Activated T-helper 1 cell treated with anti-CD3 and anti-CD28 coated beads, Interleukin-2, amount 50 U/mL, for 16 hours (primary cell): ENCODE measurements at places on chromosomes 7 and 10.

DNA sequence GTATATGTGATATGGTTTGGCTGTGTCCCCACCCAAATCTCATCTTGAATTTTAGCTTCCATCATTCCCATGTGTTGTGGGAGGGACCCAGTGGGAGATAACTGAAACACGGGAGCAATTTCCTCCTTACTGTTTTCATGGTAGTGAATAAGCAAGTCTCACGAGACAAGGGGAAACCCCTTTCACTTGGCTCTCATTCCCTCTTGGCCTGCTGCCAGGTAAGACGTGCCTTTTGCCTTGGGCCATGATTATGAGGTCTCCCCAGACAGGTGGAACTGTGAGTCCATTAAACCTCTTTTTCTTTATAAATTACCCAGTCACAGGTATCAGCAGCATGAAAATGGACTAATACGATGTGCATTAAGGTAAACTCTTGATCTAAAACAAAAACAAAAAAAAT lies 357.1 kb upstream of the AOAH start:
- no peak for DNase-seq

GRCh38 chr10:53839440-53840039 lies 961.5 kb downstream of the PCDH15 start:
- DNase-seq, result no peak

DNA sequence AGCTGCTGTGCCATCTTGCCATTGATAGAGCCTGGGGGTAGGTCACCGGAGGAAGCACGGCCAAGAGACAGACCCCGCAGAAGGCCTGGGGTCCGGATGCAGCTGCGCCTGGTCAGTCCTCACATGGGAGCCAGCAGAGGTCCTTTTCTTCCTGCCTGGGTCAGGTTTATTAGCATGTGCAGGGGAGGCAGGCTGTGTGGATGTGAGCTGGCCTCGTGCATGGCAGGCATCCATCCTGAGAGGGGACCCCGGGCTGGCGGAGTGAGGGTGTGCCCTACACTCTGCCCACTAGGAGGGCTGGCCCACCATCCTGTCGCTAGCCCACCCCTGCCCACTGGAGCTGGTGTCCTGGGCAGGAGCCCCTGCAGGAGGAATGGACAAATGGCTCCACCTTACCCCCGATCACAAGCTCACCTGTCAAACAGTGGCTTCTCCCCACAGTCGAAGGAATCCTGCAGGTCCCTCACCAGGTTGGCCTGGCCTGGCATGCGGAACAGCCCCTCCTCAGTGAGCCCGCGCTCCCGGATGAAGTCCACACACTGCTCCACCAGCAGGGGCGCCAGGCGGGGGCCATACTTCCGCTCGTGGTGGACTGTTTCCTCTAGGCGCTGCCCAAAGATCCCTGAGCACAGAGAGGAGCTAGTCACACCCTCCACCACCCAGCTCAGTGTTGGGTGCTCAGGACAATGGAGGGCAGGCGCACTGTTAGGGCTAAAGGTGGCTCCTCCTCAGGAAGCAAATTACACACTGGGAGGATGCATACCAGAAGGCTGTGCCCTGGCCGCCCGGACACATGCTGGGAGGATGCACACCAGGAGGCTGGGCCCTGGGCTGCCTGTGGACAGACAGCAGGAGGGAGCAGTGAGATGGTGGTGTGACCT lies 145.4 kb downstream of the ARHGAP22 start:
- no peak for DNase-seq

GRCh38 chr7:150665896-150666295 lies 19.6 kb upstream of the GIMAP2 start:
- no peak for DNase-seq

DNA sequence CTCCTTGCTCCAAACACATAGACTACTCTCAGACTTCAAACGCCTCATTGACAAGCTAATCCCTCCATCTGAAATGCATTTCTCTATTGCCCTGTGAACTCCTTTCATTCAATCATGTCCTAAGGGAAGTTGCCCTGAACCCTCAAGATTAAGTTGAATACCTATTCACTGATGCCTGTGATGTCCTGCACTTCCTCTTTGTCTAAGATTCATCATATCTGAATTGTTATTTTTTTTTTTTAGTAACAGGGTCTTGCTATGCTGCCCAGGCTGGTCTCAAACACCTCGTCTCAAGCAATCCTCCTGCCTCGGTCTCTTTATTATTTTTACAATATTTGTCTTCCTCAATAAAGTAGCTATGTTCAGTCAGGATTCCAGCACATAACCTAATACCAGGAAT lies 3.2 kb downstream of the PSMA2 start:
- no peak for DNase-seq

DNA sequence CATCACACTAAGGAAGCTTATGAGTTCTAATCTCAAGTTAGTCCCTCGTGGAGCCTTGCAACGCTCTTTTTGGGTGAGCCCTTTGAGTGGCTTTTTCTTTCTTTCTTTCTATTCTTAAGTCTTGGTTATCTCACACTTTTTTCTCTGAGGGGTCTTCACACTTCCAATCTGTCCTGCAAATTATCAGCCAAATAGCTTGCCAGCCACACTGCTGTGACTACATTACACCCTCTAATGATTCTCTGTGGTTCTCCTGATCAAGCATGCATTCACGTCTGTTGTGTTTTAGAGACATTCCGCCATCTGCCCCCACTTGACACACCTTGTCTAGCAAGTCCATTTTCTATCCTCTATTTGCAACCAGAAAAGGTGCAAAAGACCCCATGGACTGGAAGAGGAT lies 340.2 kb downstream of the THSD7A start:
- DNase-seq, result no peak

GRCh38 chr10:21279217-21279575 lies 246.3 kb downstream of the SKIDA1 start:
- no peak for DNase-seq

DNA sequence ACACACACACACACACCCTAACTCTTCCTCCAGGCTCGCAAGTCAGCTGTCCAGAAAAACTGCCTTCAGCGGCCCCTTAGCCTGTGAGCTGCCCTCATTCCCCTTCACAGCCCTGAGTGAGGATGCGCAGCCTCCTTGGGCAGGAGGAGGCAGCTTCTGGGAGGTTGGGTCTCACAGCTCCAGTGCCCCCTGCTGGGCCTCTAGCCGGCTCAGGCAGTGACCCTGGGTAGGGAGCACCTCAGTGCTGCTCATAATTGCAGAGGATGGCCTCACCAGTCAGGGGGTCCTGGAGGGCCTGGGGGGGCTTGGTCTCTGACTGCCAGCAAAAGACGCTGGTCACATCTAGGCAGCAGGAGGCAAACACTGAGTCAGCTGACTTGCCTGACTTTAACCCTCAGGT lies 43.7 kb downstream of the ZNF273 start:
- DNase-seq, result no peak

- DNase-seq, result no peak
Observed at GRCh38 chr7:27665531-27665930, 2.8 kb upstream of the HIBADH start.

DNA sequence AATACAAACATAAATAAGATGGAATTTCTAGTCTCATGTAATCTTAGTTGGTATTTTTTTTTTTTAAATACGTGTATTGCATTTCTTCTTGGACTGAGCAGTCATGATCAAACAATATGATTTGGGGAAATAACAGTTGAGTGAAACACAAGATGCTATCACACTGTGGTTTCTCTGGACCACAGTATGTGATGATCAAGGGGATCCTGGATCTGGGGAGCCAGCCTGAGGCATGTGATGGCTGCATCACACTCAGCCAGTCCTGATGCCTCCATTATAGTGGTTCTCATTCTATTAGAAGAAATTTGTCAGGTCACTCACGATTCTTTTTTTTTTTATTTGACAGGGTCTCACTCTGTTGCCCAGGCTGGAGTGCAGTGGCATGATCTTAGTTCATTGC lies 495.9 kb upstream of the POT1 start:
- no peak for DNase-seq

- DNase-seq, result no peak
Observed at GRCh38 chr7:120586571-120586970, 271.4 kb downstream of the TSPAN12 start.
